ENCODE measurements at places on chromosomes 7 and 10. TPM values are rescaled to one million over a fixed set of nuclear protein-coding genes. Genes with fewer than 3 reads are reported as not detected.

Gene CCDC172
- total RNA-seq = not detected

DNA sequence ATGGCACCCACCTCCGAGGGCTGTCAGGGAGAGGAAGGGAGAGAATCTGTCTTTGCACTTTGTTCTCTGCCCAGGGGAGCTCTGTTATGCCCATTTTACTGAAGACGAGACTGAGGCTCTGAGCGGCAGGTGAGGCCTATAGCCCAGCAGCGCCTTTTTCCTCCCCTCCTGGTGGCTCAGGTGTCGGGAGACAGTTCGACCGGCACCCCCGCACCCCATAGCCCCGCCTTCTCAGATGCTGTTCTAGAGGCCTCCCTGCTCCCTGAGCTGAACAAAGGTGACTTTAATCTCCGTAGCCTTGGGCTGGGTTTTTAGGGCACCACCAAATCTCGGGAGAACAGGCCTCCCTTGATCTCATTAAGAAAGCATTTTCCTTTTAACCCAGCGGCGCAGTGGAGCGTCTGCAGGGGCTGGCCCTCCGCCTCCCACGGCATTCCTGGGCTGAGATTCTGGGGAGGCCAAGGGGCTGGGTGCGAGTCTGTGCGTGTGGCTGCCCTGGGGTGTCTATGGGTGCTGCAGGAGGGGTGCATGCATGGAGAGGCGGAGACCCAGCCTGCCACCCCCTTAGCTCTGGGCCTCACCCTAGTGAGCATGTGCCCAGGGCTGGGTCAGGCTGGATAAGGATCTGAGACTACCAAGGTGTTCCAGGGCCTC lies 3.3 kb downstream of the LFNG start:
- DNase-seq = no peak

DNA sequence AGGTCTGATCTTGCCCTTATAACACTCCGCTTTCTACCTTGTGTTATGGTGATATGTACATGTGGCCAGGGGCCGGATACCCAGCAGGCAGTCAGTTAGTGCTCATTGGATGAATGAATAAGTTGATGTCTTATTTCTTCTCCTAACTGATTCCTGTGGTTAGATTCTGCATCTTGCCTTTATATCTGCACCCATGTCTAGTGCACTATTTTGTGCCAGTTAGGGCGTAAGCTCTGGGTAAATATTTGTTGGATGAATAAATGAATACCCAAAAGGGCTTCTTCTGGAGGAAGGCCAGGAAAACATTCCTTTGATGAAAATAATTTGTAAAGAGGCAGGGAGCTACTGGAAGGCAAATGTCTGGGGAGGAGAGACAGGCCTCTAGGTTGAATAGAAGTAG lies 148.2 kb downstream of the CHN2 start:
- DNase-seq = no peak

Gene ZNF800
- total RNA-seq = 24.7 TPM

DNA sequence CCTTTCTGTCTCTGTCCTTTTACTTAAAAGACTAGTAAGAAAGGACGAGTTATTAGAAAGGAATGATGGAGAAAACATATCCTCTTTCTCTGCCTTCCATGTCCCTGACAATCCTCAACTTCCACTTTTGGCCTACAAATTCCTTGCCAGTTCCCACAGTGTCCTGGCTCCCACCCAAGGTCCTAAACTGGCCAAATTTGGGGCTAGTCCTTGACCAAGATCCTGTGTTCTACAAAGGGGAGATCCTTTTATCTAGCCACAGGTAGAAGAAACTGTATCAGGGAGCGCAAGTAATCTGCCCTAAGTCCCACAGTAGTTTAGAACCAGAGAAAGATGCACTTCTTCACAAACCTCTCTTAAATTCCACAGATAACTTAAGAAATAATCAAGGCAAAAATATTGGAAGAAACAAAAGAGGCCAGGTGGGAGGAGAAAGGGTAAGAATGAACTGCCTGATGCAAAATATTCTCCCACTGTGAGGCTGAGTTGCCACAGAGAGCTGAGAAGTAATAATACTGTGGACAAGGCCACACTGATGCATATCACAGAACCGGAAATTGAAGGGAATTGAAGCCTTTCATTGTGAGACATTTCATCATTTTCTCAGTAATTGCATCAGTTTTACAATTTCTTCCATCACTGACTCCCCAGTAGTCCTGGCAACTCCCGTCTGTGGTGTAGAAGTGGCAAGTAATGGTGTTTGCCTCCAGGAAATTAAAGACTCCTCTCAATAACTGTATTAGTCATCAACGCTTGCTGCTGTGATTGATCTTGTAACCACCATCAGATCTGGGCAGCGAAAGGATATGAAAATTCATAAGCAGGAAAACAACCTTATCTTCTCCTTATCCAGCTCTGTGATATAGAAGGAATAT lies 47.2 kb downstream of the DNAJC12 start:
- DNase-seq = no peak

DNA sequence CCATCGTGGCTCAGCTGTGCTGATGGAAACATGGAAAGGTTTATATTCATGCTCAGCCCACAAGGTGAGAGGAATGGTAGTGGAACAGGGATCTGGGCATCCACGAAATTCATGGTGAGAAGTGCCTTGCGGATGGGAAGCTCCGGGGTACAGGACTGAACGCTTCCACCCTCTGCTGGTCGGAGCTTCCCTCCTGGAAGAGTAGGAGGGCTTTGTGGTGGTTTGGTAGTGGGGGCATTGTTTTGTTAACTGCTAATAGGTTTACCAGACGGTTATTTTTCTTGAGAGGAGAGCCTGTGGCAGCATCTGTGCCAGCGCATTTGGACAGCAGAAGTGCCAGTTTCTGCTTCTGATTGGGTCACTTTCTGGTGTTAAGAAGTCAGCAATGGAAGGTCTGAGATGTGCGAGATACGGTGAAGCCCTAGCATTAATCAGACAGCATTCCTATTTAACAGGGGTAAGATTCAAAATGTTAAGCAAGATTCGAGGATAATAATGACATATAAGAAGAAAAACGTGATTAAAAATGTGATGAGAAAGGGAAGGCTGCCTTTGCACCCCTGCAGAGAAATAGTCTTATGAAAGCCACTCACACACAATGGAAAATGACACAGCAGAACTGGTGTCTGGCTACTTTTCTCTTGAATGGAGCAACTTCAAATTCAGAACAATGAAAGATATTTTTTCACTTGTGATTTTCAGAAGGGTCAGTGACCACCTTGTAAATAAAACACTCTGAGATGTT lies 17.7 kb downstream of the ABCA13 start:
- DNase-seq = no peak

DNA sequence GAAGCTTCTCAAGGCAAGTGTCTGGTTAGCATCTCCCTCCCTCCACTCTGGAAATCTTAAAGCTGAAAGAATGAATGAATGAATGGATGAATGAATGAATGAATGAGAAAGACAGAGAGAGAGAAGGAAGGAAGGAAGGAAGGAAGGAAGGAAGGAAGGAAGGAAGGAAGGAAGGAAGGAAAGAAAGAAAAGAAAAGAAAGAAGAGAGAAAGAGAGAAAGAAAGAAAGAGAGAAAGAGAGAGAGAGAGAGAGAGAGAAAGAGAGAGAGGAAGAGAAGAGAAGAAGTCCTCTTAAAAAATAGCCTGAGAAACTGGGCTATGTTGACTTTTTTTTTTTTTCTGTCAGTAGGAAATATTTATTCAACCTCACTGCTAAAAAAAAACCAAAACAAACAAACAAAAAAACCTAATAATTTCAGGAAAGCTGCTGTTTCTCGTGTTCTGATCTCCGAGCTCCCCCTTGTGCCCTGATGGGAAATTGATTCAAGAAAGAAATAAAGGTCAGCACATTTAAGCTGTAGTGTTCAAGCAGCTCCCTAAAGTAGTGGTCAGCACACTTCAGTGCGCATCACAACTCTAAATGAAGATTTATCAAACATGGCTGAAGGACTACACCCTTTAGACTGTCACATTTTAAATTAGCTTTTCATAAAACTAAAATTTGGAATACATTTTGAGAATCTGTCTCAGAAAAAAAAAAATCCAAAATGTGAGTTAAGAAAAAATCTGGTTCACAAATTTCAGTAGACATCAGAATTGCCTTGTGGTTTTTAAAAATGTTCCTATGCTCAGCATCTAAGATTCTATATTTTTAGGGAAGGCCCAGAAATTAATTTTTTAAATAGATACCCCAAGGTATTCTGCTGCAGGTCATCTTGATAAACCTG lies 154.3 kb downstream of the ELAPOR2 start:
- no peak for DNase-seq

Gene NME8
- total RNA-seq = not detected

DNA sequence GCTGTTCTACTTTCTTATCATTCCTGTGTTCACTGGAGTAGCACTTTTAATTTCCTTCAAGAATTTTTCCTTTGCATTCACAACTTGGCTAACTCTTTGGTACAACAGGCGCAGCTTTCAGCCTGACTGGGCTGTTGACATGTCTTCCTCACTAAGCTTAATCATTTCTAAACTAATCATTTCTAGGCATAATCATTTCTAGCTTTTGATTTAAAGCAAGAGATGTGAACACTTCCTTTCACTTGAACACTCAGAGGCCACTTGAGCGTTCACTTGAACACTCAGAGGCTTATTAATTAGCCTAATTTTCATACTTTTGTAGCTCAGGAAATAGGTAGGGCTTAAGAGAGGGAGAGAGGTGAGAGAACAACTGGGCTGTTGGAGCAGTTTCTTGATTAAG lies 15.9 kb downstream of the C10orf90 start:
- DNase-seq = no peak

GRCh38 chr7:22317632-22318031 lies 39.3 kb downstream of the RAPGEF5 start:
- DNase-seq = no peak

Gene GUSB
- 18.1 TPM for total RNA-seq

DNA sequence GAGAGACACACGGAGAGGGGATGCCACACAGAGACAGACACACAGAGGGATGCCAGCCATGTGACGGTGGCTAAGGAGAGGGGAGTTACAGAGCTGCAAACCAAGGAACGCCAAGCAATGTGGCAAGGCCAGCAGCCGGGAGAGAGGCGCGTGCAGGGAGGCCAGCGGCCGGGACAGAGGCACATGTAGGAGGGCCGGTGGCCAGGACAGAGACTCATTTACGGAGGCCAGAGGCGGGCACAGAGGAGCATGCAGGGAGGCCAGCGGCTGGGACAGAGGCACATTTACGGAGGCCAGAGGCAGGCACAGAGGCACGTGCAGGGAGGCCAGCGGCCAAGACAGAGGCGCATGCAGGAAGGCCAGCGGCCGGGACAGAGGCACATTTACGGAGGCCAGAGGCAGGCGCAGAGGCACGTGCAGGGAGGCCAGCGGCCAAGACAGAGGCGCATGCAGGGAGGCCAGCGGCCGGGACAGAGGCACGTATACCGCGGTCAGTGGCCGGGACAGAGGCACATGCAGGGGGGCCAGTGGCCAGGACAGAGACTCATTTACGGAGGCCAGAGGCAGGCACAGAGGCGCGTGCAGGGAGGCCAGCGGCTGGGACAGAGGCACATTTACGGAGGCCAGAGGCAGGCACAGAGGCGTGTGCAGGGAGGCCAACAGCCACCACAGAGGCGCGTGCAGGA lies 40.4 kb downstream of the INSIG1 start:
- DNase-seq = no peak

DNA sequence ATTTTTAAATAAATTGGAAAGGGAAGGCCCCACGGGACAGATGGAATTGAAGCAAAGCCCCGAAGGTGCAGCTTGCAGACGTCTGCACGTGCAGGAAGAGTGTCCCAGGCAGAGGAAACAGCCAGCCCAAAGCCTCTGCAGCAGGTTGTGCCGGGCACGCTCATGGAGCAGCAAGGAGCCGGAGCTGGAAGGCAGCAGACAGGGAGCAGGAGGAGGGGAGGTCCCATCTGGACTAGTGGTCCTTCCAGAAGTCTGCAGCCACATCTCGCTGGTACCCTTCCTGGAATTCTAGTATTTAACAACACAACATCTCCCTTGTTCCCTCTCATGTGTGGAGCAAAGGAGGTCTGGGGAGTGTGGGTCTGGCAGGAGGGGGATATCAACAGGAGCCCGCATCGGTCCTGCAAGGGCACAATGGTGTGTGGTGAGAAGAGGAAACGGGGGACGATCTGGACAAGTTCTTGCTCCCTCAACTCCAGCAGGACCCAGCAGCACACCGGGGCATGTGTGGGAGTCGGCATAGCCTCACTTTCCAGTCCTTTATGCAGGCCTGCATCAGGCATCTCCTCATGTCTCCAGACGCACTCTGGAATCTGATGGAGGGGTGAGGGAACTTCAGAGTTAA lies 169.3 kb downstream of the GRID1 start:
- no peak for DNase-seq

DNA sequence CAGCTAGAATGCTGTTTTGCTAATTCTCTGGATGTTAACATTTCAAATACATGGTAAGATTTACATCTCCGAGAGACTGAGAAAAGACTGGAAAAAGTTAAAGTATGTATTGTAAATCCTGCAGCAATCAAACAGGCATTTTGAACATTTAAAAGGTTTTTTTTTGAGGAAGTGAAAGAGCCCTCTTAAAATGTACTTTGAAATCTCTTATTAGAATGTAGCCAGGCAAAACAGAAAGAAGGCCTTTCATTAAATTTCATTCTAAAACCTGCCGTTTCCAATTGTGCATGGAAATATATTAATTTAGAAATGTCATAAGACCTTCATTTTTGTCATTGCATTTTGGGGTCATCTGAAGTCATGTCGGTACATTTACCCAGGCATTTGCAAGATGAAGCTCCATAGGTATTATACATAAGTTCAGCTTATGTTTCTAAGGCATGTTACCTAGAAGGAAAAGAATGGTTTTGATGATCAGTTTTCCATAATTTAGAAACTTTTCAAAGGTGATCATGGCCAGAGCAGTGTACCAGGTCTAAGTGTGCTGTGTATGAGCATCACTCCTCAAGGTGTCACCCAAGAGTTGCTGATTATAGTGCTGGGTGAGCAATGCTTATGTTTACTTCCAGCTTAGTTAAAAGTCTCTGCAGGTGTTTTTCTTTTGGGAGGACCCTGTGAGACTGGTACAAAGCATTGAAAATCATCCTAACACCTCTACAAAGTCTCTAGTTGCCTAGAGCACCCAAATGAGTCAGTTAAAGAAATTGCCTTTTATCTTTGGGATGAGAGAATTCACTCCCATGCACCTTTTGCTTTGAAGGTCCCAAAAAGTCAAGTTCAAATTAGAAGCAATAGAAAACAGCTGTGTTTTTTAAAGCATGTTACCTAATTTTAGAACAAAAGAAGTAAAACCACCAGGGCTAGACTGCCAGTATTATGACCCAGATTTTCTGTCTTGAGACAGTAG lies 7.1 kb downstream of the ZNF736 start:
- no peak for DNase-seq

GRCh38 chr10:3902054-3902808 lies 117.2 kb upstream of the KLF6 start:
- DNase-seq = no peak

GRCh38 chr10:43308986-43309385 lies 42.1 kb upstream of the RASGEF1A start:
- DNase-seq = no peak

- DNase-seq = no peak
Observed at GRCh38 chr7:137798073-137798763, 48.6 kb downstream of the DGKI start.

Measured in esophagus muscularis mucosa (tissue), 4 donors.